Aorta (tissue), 5 donors: ENCODE measurements at places on chromosomes 12 and 14. TPM values are rescaled to one million over a fixed set of nuclear protein-coding genes. Genes with fewer than 3 reads are reported as not detected.

The HHIPL1 gene
- total RNA-seq: 2.5 TPM

The CD9 gene
- 285 TPM for total RNA-seq

The MANSC4 gene
- total RNA-seq: not detected

The NANOG gene
- 0.57 TPM for total RNA-seq

The PPFIA2 gene
- 20.4 TPM for total RNA-seq
